ENCODE measurements at places on chromosomes 1 and 21.

- DNase-seq: no peak
Measured at GRCh38 chr1:41562328-41562727, 77.8 kb upstream of the EDN2 start.

DNA sequence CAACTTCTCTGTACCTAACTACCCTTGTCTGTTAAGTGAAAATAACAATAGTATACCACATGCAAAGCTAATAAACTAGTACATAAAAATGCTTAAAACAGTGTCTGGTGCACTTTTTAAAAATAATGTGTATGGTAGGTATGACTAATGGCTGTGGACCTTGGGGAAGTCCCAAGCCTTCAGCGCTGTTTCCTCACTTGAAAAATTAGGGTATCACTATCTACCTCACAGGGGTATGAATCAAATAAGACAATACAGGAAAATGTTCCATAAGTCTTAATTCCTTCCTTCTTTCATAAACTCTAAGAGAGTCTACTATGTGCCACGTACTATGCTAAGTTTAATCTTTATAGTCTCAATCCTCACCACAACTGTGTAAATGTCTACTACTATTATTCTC is 32.0 kb downstream of the EGLN1 start:
- no peak for DNase-seq

- no peak for DNase-seq
Measured at GRCh38 chr1:220994671-220995070, 115.4 kb downstream of the HLX start.

DNA sequence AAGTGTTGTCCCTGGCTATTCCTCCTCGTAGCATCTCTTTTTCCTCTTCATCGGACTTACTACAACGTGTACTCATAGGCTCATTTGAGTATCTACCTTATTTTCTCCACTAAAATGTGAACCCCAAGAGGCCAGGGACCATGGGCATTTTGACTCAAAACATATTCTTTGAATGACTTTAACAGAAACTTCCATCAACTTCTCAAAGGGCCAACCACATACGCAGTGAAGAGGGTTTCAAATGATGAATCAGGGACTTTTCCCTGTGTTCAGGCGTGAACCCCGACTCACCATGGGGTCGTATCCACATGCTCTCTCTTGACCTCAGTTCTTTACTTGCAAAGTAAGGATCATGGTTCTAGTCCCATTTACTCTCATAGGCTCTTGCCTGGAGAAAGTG is 20.2 kb upstream of the GPR137B start:
- DNase-seq: no peak

- DNase-seq: no peak
Measured at GRCh38 chr1:235275223-235275622, 52.8 kb downstream of the ARID4B start.

GRCh38 chr1:30652152-30652841 is 71.1 kb downstream of the MATN1 start:
- DNase-seq: no peak

GRCh38 chr1:23163395-23163794 is 5.3 kb downstream of the LUZP1 start:
- DNase-seq: no peak

GRCh38 chr1:51372561-51372960 is 42.2 kb upstream of the TTC39A start:
- no peak for DNase-seq

- peak; percentile 22 for DNase-seq
Measured at GRCh38 chr21:35840197-35840799, 220.0 kb downstream of the SETD4 start.

DNA sequence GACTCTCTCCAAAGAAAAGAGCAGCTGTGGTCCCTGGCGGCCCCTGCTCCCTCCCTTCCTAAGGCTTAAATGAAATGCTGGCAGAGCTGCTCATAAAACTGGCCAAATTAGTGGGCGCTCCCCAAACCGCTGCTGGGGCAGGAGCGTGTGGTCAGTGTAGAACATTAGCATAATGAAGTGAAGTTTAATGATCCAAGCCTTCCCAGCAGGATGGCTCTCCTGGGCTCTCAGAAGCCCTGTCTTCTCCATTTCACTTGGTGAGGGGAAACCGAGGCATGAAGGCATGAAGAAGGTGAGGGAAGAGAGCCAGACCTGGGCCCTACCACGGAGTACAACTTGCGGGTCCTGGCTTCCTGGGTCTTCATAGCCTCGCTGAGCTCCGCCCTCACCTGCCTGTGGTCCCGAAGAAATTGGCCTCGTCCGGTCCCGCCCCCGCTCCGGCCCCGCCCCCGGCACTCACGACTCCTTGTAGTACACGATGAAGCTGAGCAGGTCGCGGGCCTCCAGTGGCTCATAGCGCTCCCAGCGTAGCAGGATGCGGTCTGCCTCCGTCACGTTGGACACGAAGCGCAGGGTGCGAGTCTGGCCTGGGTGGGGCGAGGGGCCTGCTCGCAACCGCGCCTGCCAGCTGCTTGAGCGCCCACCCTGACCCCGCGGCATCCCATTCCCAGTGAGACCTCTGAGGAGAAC is 10.3 kb downstream of the INSRR start:
- DNase-seq: peak; percentile 28

Measured in stimulated activated CD4-positive, alpha-beta T cell treated with anti-CD3 and anti-CD28 coated beads, Interleukin-1b, Interleukin-23, amount 100 ng/mL, for 24 hours (primary cell).